Omental fat pad (tissue), 4 donors: ENCODE measurements at places on chromosomes 4 and X.

DNA sequence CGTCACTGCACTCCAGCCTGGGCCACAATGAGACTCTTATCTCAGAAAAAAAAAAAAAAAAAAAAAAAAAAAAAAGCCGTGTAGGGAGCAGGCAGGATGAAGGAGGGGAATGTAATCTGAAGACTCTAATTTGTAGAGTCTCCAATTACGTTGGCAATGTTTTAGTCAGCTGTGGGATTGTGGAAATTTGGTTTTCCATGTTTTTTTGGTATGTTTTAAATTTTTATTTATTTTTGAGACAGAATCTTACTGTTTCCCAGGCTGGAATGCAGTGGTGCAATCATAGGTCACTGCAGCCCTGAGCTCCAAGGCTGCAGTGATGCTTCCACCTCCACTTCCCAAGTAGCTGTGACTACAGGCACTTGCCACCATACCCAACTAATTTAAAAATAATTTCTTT, 56.5 kb downstream of the NSD2 start:
- DNase-seq = no peak

- no peak for DNase-seq
Measured at GRCh38 chrX:41684138-41684537, 4.6 kb upstream of the GPR34 start.

- no peak for DNase-seq
Measured at GRCh38 chr4:184237612-184238011, 19.9 kb upstream of the ENPP6 start.

- no peak for DNase-seq
Measured at GRCh38 chr4:74408639-74409038, 36.3 kb upstream of the AREG start.

GRCh38 chr4:169369634-169370033, 98.9 kb upstream of the SH3RF1 start:
- no peak for DNase-seq

GRCh38 chr4:18815779-18816173, 794.2 kb upstream of the LCORL start:
- DNase-seq = no peak

- no peak for DNase-seq
Measured at GRCh38 chr4:40747207-40747835, 2.4 kb upstream of the NSUN7 start.

GRCh38 chrX:64204701-64205440, 637 bp downstream of the AMER1 start:
- DNase-seq = no peak

- DNase-seq = no peak
Measured at GRCh38 chr4:99379571-99379970, 27.0 kb upstream of the ADH1C start.

GRCh38 chr4:76607266-76607799, 172.3 kb downstream of the SHROOM3 start:
- DNase-seq = no peak
